Central memory CD4-positive, alpha-beta T cell (primary cell): ENCODE measurements at places on chromosomes 4 and X.

DNA sequence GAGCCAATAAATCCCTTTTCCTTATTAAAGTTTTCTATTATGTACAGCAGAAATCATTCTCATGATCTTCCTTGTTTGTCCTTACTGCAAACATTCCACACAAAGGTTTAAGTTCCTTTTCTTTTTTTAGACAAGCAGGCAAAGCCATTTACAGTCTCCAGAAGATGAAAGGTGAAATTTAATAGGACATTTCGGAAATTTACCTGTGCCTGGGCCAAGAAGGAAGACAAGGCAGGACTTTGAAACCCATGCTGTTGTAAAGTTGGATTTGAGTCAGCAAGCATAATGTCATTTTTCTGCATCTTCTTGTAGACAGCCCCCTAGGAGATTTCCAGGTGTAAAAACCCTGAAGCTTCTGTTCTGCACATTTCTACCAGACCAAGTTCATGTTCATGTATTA is 188.1 kb downstream of the PAPSS1 start:
- DNase-seq: no peak

DNA sequence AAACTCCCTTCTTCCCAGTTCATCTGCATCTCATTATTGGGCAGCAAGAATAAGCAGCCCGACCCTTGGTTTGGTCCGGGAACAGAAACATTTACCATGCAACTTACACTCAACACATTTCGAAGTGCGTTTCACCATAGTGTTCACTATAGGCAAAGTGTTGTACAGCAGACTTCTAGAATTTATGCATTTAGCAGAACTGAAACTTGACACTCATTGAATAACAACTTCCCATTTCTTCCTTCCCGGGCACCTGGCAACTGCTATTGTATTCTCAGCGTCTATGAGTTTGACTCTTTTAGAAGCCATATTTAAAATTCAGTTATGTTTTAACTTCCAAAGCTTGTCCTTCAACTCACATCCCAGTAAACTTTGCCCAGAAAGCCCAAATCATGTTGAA is 840.6 kb downstream of the NLGN4X start:
- DNase-seq: no peak

DNA sequence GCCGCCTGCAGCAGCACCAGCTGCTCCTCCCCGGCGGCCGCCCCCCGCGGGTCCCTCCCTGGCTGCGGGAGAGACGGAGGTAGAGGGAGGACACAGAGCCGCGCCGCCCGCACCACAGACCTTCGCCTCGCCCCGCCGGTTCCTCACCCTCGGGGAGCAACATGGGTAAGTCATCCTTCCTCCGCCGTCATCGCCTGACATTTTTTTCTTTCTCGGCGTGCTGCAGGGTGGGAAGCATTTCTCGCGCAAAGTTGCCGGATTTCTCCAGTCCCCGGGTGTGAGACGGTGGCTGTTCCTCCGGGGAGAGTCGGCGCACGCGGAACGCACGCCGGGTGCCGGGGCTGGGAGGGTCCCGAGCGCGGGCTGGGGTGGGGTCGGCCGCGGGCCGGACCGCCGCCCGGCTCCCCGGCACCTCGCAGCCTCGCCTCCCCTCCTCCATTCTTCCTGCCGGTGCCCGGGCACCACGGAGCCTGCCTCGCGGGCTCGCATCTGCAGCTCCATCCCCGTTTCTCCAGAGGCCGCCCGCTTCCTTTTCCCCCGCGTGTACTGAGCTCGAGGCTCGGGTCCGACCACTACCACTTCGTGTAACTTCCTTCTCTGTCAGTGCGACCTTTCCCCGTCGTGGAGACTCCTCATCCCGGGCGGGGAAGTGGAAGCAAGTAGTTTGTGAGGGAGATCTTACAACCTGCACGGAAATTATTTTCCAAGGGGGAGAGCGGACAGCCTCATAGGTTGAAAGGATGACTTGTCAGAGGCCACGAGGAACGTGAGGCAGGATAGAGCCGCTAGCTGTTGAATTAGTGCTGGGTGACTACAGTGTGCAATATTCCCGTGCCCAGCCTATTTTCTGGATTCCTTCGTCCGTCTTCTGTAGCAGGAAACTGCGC is 464 bp downstream of the RAP1GDS1 start:
- peak; percentile 78 for DNase-seq

- DNase-seq: no peak
Measured at GRCh38 chr4:156754832-156755570, 216.6 kb downstream of the PDGFC start.

DNA sequence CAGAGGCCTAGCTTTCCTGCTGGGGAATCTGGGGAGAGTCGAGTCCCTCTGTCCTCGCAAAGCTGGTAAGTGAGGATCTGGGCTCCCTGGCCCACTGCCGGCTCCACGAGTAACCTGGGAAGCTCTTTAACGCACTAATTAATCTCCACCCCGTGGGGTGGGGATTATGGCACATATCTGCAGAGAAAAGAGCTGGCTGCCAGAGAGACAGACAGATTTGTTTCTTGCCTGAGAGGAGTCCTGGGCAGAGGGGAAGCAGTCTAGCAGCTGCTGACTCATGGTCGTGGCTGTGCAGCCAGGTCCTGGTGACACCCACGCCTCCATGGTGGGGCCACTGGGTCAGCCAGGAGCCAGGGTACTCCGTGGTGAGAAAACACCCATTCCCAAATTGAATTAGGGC is 14.0 kb downstream of the SORCS2 start:
- no peak for DNase-seq

DNA sequence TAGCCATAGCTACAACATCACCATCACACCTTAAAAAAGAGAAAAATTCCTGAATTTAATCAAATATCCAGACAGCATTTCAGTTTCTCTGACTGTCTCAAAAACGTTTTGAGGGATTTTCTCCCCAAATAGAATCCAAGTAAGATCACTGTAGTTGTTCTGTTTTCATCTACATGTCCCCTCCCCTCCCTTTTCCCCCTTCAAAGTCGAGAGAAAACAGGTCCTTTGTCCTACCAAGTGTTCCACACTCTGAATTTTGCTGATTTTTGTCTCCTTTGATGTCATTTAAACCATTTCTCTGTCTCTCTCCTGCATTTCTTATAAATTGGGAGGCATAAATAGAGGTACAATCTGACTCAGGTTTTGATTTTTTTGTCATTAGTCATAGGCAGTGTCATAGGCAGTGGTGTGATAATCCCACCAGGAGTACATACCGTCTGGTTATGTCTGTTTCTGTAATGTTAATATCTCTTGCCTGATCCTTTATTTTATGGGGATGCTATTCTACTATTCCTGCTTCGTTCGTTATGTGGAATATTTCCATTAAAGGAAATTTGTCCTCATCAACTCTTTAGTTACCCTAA is 348.6 kb downstream of the PTTG2 start:
- no peak for DNase-seq

DNA sequence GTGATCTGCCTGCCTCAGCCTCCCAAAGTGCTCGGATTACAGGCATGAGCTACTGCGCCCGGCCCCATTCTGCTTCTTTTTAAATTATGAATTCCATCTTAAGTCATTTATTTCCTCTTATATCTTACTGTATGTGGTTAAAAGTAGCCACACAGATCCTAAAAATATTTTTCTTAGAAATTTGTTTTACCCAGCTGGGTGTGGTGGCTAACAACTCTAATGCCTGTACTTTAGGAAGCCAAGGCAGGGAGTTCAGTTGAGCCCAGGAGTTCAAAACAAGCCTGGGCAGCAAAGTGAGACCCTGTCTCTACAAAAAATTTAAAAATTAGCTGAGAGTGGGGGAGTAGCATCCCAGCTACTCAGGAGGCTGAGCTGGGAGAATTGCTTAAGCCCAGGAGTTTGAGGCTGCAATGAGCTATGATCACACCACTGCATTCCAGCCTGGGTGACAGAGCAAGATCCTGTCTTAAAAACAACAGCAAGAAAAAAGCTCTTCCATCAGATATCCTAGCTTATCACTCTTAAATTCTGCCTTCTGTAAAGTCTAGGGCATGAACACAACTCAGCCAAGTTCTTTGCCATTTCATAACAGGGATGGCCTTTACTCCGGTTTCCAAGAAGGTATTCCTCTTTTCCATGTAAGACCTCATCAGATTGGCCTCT is 15.1 kb upstream of the AFF1 start:
- no peak for DNase-seq

GRCh38 chr4:791898-792625 is 33.9 kb downstream of the CPLX1 start:
- peak; percentile 28 for DNase-seq

DNA sequence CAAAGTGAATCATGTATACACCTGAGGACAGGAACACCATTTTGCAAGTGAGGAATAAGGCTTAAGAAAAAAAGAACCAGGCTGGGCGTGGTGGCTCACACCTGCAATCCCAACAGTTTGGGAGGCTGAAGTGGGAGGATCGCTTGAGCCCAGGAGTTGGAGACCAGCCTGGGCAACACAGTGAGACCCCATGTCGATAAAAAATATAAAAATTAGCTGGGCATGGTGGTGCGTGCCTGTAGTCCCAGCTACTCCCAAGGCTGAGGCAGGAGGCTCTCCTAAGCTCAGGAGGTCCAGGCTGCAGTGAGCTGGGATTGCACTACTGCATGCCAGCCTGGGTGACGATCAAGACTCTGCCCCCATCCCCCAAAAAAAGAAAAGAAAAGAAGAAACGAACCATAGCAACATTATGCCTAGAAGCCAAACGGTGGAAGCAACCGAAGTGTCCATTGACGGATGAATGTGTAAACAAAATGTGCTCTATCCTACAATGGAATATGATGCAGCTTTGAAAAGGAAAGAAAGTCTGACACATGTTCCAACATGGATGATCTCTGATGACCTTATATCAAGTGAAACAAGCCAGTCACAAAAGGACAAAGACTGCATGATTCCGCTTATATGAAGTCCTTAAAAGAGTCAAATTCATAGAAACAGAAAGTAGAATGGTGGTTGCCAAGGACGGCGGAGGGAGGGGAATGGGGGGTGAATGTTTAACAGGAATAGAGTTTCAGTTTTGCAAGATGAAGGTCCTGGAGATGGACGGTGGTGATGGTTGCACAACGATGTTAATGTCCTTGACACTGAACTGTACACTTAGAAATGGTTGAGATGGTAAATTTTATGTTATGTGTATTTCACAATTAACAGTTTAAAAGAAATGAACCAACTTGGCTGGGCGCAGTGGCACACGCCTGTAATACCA is 8.6 kb upstream of the KIAA0232 start:
- DNase-seq: no peak

DNA sequence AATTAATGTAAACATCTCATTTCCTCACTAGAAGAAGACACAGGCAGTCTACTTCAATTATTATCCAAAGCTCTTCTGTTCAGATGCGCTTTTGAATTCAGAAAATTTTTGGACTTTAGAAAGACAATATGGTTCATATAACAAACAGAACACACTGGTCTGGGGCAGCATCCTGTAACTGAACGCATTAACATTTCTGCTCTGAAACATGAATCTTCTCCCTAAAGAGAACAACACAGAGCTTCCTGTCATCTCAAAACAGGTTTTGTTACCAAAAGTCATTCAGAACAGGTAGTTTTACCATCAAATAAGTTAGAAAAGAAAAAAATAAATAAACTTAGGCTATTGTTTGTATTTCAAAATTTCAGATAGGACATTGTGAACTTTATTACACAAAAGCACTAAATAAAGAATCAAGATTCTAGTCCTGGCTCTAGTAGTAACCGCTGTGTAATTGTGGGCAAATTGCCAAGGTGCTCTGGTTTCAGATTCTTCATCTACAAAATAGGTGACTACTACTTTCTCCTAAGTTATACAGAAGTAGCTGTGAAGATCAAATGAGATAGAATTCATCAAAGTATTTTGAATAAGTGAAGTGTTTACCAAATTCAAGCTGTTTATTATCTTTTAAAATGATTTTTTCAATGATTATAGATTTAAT is 252.3 kb upstream of the RASGEF1B start:
- no peak for DNase-seq

GRCh38 chrX:53321230-53321942 is 40.0 kb upstream of the IQSEC2 start:
- DNase-seq: no peak

GRCh38 chr4:31445526-31445925 is 725.4 kb downstream of the PCDH7 start:
- DNase-seq: no peak

DNA sequence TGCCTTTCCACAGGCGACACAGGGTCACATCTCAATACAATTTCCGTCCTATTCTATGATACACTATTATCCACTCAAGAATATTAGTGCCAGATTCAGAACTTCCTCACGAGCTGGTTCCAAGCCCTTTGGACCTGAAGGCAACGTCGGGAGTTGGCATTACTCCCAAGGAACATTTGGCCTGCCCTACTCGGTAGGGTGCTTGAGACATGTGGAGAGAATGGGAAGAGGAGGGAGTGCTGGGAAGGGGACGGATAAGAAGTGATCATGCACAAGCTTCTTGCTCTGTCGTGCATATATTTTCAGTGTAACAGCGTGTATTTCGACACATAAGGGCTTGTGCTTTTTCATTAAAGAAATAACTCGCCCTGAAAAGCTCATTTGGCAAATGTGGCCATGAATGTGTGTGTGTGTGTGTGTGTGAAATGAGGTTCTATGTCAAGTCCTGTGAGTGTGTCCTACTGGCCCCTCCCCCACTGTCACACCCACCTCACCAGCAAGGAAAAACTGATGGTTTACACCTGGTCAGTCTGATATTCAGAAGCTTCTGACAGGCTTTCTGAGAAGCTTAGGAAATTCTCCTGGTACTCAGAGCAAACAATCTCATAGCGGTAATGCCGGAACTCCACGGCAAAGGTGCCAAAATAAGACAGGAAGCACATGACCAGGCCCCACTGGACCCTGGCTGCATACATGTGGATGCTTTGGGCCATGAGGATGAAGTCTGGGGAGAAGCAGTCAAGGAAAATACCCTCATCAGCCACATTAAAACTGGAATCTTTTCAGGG is 54.8 kb downstream of the ENOPH1 start:
- no peak for DNase-seq

GRCh38 chr4:20624793-20625374 is 75.4 kb upstream of the PACRGL start:
- DNase-seq: no peak

DNA sequence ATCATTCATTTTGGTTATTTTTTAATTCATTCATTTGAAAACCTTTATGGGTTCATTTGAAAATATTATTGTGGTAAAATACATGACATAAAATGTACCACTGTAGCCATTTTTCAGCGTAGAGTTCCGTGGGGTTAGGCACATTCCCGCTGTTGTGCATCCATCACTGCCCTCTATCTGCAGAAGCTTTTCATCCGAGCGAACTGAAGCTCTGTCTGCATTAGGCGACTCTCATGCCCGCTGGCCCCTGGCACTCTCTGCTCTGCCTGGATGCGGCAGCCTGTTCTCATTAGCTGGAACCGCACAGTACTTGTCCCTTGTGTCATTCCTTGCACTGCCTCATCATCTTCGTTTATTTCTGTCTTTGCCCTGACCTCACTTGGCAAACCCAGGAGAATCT is 17.5 kb downstream of the CFAP99 start:
- no peak for DNase-seq

- no peak for DNase-seq
Measured at GRCh38 chrX:44282753-44283152, 60.7 kb downstream of the EFHC2 start.

GRCh38 chrX:85851418-85851817 is 195.9 kb downstream of the CHM start:
- no peak for DNase-seq

DNA sequence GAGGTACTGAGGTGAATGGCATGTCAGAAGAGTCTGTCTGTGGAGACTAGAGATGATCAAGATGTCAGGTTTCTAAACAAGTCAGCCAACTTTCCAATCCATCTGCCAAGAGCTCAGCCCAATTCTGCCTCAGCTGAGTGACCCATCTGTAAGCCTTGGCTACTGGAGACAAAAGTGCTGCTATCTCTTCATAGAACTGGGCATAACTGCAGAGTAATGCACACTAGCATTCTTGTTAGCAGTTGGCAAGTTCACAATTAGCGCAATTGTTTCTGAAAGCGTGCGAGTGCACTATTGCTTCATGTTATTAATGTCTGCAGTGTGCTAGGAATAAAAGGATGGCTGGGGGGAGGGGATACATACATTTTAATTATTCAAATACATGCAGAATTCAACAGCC is 32.9 kb upstream of the SH3D19 start:
- no peak for DNase-seq
